ENCODE measurements at places on chromosomes 12 and 14.
A peak's percentile ranks its signal among the peaks of the same experiment; 100 is the strongest.

GRCh38 chr12:56948881-56949280, 8.5 kb downstream of the RDH16 start:
- DNase-seq = no peak

- no peak for DNase-seq
Measured at GRCh38 chr12:52636189-52636588, 15.8 kb downstream of the KRT2 start.

- no peak for DNase-seq
Measured at GRCh38 chr14:93073358-93073707, 42.4 kb downstream of the ITPK1 start.

GRCh38 chr12:110585231-110585799, 2.2 kb upstream of the PPTC7 start:
- DNase-seq = no peak

GRCh38 chr12:27272373-27273028, 28.4 kb downstream of the STK38L start:
- DNase-seq = no peak

DNA sequence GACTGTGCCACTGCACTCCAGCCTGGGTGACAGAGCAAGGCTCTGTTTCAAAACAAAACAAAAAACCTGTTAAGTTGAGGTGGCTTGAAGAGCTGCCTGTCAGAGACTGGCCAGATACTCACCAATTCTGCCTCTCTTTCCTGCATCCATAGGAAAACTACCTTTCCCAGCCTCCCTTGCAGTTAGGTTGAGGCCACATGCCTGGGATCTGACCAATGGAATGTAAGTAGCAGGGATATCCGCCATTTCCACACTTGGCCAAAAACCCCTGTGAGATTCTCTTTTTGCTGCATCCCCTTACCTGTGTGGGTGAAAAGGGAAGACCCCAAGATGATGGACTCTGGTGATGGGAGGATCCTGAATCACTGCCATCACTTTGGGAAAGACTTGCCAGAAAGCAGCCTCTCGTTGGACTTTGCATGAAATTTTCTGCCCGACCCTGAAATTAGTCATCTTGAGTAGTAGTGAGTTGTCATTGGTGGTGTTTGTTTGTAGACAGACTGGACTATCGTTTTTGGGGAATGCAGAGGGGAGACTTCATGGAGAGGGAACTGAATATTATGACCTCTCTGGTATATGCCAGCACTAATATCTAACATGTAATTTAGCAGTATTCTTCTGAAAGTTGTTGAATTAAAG, 14.0 kb downstream of the GPR68 start:
- no peak for DNase-seq

DNA sequence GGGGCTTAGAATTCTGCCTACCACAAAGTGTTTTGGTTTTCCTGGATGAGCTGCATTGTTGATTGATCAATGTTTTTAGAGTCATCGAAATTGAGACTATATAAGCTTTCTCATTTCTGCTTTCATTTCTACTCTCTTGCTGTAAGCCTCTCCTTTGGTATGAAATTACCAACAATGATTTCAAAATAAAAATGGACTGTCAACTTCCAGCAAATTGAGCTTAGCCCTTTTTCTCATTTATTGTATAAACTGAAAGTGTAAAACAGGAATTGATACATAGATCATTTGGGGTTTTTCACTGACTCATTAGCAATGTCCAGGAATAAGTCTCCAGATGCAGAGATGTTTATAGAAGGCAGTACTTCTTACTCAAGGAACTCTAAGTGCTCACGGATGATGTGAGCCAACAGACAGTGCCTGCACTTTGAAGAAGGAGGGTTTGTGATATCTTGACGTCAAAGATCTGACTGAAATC, 20.0 kb upstream of the PCNX1 start:
- no peak for DNase-seq

- DNase-seq = no peak
Measured at GRCh38 chr14:85883966-85884365, 354.0 kb downstream of the FLRT2 start.

DNA sequence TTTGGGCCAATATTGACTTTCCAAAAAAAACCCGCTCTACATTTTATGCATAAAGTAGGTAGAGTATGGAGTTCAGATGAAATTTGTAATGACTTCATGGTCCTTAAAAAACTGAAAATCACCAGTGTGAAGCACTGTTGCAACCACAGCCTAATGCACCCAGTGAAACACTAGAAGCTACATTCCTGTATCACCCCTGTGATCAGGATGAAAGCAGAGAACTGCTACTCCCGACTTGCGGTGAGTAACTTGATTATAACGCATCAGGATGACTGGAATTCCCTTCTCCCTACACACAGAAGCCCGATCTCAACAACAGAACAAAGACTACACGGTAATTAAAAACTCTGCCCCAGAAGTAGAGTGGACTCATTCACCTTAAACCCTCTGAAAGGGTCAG, 33.8 kb downstream of the SPTB start:
- no peak for DNase-seq

GRCh38 chr14:24887623-24888304, 162.2 kb downstream of the STXBP6 start:
- DNase-seq = no peak

GRCh38 chr12:110262442-110263388, 18.3 kb upstream of the ATP2A2 start:
- DNase-seq = no peak

- peak; percentile 97 for DNase-seq
Measured at GRCh38 chr12:113221181-113221996, at the start of gene TPCN1. TSS of gene TPCN1 (plus strand) at chr12:113221464. CDS start at chr12:113226853, 5,389 bp downstream.

DNA sequence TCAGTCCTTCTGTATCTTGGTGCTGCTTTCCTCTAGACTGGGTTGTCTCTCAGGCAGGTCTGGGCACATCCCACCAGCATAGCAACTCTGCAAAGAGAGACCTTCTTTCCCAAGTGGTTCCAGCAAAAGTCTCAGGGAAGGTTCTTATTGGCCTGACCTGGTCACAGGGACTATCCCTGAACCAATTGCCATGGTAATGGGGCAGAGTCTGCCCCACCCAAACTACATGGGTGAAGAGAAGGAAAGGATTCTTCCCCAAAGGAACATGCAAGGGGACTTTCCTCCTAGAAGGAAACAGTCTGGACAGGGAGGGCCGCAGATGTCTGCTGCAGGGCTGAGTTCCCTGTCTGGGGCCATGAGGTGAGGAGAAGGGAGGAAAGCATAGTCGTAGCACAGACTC, 122.2 kb upstream of the NCOR2 start:
- no peak for DNase-seq

DNA sequence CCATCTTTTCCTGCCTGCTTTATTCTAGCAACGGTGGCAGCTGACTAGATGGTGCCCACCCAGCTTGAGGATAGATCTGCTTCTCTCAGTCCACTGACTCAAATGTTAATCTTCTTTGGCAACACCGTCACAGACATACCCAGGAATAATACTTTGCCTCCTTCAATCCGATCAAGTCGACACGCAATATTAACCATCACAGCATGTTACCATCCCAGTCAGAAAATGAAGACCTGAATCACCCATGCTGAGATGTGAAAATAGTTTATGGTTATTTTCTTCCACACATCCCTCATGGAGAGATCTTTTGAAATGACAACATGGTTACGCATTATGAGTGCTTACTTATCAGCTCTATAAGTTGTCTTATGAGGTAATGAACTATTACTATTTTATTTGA, 392.8 kb downstream of the SEC23A start:
- no peak for DNase-seq

GRCh38 chr14:34943506-34943905, 39.3 kb upstream of the SRP54 start:
- DNase-seq = no peak

GRCh38 chr12:18953505-18953904, 176.0 kb upstream of the PLEKHA5 start:
- DNase-seq = no peak

GRCh38 chr12:117395766-117396165, 34.3 kb upstream of the NOS1 start:
- DNase-seq = no peak

DNA sequence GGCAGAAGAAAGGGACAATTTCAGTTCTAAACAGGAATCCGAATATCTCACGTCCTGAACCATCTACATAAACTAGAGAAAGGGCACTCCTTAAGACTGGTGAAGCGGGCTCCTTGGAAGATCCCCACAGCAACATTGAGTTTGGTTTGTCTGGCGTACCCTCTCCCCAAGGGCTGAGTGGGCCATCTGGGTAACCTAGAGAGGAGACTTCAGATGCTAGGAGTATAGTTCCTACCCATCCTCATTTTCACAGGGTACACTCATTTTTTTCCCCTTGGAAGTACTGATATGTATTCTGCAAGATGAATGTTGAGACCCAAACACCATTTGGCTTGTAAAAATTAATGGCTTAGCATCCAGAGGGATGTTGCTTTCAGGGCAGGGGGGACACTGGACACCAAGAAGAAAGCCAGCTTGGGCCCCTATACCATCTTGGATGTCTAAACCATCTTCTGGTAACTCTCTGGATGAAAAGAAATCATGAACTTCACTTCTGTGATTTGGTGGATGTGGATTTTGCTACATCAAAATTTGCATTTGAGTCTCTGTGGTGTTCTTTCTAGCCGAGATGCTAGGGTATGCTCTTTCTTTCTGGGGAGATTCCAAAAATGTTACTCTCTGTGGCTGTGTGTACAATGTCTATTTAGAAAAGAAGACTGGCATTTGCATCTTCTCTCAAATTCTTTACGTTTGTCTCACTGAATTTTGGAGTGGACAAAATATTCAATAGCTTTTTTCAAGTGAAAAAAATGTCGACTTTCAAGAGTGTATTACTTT, 97.7 kb downstream of the ETV6 start:
- DNase-seq = no peak

- DNase-seq = no peak
Measured at GRCh38 chr14:36517242-36518030, 2.6 kb downstream of the NKX2-1 start.

- DNase-seq = no peak
Measured at GRCh38 chr12:129589503-129589902, 314.3 kb downstream of the TMEM132D start.

DNA sequence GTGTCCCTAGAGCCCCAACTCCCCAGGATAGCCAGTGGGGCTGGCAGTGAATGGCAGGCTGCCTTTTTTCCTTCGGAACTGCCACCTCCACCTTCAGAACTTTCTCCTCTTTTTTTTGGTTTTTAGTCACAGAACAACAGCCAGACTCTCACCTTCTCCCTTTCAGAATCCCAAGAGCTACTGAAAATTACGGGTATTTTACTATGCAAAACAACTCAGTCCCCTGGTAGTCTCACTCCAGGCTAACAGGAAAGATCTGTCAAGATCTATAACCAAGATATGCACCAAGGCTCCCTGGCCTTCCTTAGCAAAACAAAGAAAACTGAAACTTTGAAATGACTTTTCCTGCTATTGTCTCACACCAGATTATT, 12.5 kb downstream of the PLEKHG6 start:
- DNase-seq = no peak

DNA sequence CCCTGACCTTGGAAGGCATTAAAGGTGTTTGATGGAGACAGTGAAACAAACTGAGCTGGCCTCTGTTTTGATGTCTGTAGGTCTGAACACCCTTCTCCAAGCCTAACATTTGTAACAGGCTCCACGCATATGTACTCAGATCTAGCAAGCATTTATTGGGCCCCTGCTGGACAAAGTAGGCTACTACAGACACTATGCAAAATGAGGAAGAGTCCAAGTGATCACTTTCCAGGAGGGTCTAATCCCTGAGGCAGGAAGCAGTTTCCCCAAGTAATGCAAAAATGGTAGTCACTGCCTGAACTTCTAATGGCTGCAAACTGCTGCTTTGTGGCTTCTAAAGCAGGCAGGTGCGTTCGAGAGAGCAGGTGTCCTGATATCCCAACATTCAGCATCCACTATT, 405.8 kb downstream of the MED13L start:
- no peak for DNase-seq

GRCh38 chr12:96401076-96401871, 1.0 kb upstream of the CDK17 start:
- no peak for DNase-seq

DNA sequence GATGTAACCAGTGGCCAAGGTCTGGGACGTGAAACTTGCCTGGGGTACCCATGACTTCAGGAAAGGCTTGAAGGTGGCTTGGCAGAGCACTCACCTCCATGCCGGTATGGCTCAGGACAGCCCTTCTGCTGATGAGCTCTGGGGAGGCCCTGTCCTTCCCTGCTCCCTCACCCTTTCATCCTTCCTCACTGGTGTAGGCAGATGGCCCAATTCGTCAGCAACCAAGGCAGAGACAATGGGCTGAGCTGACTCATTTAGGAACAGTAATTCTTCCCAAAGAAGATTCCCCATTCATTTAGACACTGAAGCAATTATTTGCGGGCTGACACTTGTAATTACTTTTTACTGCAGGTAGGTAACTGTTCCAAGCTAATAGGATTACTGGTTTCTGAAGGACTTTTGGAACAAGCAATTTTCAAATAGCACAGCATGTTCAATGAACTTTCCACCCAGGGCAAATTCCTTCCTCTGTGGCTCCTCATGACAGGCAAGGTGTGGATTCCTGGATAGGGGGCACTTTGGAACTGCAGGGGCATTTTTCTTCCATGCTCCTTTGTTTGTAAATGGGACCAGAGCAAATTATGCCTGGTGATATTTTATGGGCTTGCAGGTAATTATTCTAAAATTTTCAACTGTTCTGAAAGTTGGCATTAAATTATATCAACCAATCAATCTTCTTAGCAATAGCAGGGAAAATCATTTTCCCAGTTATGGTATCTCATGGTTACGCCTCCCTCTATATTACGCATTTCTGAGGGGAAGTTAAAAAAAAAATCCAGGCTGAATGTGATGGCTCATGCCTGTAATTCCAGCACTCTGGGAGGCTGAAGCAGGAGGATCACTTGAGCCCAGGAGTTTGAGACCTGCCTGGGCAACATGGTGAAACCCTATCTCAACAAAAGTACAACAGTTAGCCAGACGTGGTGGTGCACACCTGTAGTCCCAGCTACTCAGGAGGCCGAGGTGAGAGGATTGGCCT, 24.1 kb upstream of the NRDE2 start:
- no peak for DNase-seq

DNA sequence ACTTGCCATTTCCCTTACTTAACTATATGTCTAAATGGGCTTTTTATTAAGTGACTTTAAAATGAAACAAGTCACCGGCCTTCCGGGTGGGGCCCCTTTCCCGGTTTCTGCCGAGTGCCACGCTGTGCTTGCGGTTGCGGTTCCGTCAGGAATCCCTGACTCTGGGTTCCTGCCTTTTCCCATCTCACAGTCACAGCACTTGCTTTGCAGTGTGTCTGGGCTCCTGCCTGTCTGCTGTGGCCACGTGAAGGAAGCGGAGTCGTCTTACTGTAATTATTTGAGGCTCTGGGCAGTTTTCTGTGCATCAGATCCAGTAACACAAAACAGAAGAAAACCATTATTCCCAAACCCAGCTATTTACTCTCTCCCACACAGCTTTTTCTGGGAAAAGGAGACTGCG, 44.0 kb upstream of the FRMD6 start:
- DNase-seq = no peak

- no peak for DNase-seq
Measured at GRCh38 chr14:90388437-90388836, 8.4 kb upstream of the CALM1 start.

- no peak for DNase-seq
Measured at GRCh38 chr12:94922561-94922960, 80.9 kb downstream of the NDUFA12 start.

DNA sequence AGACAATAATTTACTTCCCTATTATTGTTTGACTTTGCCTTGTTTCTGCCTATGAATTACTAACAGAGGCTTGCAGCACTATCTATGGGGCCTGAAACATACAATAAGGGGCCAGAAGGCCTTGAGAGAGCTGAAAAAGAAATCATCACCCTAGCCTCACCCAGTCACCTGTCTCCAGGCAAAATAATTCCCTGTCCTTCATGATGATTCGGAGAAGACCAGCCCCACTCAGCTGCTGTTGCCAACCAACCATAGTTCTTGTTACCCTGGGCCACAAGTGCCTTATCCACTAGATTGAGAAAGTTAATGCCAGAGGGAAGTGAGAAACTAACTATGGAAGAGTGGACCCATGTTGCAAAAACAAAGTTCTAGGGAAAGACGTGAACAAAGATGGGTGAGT, 97.1 kb downstream of the ARF6 start:
- no peak for DNase-seq

Measured in activated T-helper 1 cell treated with anti-CD3 and anti-CD28 coated beads, Interleukin-2, amount 50 U/mL, for 16 hours (primary cell).